ENCODE measurements at places on chromosomes 16 and 17.
A peak's percentile ranks its signal among the peaks of the same experiment; 100 is the strongest.

DNA sequence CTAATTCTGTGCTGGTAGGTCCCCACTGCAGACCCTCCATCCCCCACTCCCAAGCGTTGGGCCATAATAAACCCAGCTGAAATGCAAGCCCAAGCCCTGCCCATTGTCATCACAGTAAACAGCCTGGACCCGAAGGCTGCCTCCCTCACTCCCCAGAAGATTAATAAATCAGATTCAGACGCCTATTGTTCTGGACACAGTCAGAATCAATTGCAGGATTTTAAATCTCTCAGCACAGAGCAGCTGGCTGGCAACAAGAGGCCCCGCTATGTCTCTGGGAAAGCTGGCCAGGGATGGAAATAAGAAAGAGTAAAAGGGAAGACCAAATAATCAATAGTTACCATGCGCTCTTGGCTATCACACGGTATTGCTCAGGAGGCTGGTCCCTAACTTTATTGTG lies 93.9 kb downstream of the C17orf67 start:
- DNase-seq, result no peak

- DNase-seq, result no peak
Observed at GRCh38 chr17:61878520-61878919, 15.2 kb upstream of the BRIP1 start.

- peak; percentile 64 for DNase-seq
Observed at GRCh38 chr17:9484789-9485188, 90.8 kb downstream of the STX8 start.

DNA sequence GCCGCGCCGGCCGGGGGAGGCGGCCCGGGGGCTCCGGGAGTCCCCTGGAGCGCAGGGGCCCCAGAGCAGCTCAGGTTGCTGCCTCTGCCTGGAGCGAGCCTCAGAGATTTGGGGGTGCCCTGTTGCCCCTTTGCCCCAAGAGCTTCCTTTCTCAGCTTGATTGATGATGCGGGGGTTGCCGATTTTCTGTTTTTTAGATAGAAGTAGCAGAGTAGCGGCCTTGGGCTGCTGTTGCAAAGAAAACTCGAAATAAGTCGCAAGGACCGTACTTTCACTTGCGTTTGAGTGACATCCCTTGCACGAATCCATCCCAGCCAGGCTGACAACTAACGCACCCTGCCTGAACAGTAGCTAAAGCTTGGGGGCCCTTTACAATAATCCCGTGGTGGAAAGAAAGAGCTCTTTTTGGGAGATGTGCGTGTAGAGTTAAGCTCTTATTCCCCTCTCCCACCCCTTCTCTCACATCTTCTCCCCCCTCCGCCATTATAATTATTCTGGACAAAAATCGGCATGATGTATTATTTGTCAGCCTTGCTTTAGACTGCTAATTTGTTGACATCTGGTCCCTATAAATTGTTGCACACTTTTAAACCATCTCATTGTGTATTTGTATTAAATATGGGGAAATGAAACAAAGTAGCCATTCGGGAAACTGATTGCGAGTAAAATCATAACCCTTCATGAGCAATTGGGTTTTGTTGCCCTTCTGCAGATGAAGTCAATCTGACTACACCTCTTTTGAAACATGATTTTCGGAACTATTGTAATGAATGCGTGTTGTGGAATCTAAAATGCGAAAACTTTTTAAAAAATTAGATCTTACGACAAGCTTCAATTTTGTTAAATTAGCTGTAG lies 873 bp downstream of the USP10 start:
- peak; percentile 53 for DNase-seq

GRCh38 chr16:19735074-19735867 lies 17.2 kb downstream of the IQCK start:
- DNase-seq, result no peak

- DNase-seq, result peak; percentile 72
Observed at GRCh38 chr16:58306327-58306726, 11.5 kb upstream of the PRSS54 start.

DNA sequence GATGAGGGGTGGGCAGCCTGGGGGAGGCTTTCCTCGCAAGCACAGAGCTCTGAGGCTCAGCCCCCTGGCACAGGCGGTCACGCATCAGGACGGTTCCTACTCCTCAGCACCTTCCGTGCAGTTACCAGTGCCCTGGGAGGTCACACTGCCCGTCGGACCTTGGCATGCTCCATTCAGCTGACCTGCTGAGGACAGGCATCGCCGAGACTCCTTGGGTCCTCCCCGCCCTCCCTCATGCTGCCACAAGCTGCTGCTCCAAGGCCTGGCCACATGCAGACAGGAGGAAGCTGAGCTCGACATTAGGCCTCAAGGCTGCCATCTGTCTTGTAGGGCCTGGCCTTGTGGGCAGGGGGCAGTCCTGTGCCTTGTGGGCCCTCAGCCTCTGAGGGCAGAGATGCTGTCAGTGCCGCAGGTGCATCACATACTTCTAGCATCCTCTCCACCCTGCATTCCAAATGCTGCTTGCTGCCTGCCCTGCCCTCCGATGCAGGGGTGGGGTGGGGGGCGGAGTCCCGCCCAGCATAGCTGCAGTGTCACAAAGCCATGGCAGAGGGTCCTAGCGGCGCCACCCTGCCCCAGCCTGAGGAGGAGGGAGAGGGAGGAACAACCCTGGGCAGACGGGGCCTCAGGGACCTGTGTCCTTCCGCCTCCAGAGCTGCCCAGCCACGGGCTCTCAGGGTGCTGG lies 9.3 kb downstream of the C16orf90 start:
- no peak for DNase-seq

GRCh38 chr17:57949649-57950048 lies 5.6 kb downstream of the CUEDC1 start:
- no peak for DNase-seq

GRCh38 chr17:40464392-40464855 lies 21.2 kb downstream of the IGFBP4 start:
- peak; percentile 74 for DNase-seq

DNA sequence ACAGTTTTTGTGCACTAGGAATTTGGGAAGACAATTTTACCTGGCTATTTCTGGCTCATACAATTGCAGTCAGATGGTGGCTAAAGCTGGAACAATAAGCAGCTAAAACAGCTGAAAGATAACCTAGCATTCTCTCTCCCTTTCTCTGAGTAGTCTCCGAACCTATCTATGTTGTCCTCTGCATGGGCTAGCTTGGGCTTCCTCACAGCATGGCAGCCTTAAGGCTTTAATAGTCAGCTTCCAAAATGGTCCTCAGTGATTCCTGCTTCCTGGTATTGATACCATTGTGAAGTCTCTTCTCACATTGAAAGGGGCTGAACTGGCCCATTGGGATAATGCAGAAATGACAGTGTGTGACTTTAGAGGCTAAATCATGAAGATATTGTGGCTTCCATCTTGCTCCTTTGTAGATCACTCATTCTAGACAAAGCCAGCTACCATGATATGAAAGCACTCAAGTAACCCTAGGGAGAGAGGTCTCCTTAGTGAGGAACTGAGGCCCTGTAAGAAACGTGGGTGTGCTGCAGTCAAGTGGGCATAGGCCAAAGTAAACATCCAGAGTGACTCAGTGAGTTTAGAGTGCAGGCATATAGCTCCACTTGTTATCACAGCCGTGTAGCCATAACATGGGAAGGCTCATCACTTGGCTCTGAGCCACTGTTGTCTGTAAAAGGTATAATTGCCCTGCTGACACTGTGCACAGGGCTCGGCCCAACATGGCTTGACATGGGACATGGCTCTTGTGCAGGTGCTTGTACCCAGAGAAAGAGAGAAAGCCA lies 5.5 kb upstream of the VKORC1 start:
- peak; percentile 71 for DNase-seq
